Activated naive CD4-positive, alpha-beta T cell treated with anti-CD3 and anti-CD28 coated beads, Interleukin-2, amount 50 U/mL, for 72 hours (primary cell): ENCODE measurements at places on chromosomes 1 and 21.

- no peak for DNase-seq
Measured at GRCh38 chr1:213389061-213389581, 338.1 kb downstream of the RPS6KC1 start.

GRCh38 chr1:159938211-159938852 is 7.1 kb downstream of the IGSF9 start:
- no peak for DNase-seq

- no peak for DNase-seq
Measured at GRCh38 chr1:71081697-71082080, 854 bp upstream of the ZRANB2 start.

DNA sequence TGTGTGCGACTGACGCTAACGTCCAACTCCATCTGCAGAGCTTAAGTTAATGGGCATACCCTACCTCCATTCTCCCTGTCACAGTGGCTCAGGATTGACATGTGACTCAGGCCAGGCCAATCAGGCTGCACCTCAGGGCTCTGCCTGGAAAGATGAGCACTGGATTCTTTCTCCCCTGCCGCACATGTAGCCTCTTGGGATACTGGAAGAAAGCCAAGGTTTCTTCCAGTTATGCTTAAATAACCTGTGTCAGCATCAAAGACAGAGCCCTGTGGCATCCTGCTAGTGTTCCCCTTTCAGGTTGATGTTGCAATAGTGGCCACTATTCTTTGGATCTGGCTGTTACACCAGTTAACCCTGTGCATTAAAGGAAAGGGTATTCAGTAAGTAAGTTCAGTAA is 55.0 kb upstream of the SYT6 start:
- no peak for DNase-seq

GRCh38 chr1:8091691-8092090 is 65.6 kb upstream of the ERRFI1 start:
- no peak for DNase-seq
